ENCODE measurements at places on chromosomes 4 and X.
A peak's percentile ranks its signal among the peaks of the same experiment; 100 is the strongest.

DNA sequence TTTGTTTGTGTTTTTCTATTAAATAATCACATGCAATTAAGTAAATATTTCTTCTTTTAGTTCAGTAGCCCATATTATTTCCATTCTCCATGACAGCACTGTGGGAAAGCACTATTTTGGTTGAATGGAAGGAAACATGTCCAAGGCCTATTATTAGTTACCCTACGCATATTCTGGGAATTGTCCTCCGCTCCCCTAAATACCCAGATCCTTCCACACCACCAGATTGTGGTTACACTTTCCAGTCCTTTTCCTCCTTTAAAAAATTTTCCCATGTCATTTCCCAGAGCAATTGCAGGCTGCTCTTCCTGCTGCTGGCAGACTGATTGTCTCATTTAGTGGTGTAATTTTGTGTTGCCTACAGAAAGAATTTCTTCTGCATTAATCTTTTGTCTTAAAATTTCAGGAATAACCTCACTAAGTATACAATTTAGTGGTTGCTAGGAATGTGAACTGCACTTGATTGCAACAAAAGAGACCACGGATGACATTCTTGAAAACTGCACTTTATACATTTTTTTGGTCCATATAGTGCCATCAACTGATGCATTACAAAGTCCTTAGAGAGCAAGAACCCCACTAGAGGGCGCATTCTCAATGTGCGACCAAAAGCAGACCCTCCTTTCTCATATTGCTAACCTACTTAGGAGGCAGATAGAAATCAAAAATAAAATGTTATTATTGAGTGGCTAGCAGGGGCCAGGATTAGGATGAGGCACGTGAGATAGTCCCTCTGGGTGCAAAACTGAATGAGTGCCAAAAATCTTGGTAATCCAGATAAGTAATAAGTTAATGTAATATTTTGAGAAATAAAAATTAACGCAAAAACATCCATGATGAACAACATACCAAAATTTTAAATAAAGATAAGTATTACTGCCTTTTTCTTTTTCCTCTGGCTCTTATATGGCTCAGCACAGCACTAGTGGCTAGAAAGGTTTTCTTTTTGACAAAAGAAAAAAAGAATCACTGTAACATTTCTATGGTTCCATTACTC, 98.8 kb upstream of the IQCM start:
- H3K4me3 ChIP-seq, result no peak overlapping the region
- H3K27me3 ChIP-seq, result peaks cover 3% of the 10 kb centered on the region
- no peaks in the 10 kb centered on the region for H3K36me3 ChIP-seq
- H3K27ac ChIP-seq, result no peak overlapping the region
- no peak for DNase-seq

- no peaks in the 10 kb centered on the region for H3K27me3 ChIP-seq
- no peak for DNase-seq
- no peak overlapping the region for H3K4me3 ChIP-seq
- H3K36me3 ChIP-seq, result no peaks in the 10 kb centered on the region
- peaks cover 8% of the 10 kb centered on the region for H3K4me1 ChIP-seq
Observed at GRCh38 chr4:139167774-139168444, 9.1 kb downstream of the ELF2 start.

DNA sequence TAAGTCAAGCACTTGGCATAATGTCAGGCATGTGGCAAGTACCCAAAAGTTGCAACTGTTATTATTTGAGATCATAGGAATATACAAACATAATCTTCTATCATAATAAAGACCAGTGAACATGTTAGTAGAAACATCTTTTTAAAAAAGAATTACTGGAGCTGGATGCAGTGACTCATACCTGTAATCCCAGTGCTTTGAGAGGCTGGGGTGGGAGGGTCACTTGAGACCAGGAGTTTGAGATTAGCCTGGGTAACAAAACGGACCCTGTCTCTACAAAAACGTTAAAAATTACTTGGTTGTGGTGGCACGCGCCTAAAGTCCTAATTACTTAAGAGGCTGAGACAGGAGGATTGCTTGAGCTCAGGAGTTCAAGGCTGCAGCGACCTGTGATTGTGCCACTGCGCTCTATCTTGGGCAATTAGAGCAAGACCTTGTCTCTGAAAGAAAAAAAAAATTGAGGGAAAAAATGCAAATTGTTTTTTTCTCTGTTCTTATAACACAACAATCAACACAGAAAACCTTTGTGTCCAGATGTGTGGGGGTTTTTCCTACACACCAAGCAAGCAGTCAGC, 284.3 kb downstream of the ARHGAP10 start:
- H3K4me3 ChIP-seq, result no peak overlapping the region
- peaks cover 4% of the 10 kb centered on the region for H3K36me3 ChIP-seq
- no peaks in the 10 kb centered on the region for H3K27me3 ChIP-seq
- H3K4me1 ChIP-seq, result peaks cover 4% of the 10 kb centered on the region

- no peak overlapping the region for H3K4me3 ChIP-seq
- no peak overlapping the region for H3K27ac ChIP-seq
Observed at GRCh38 chr4:89162496-89162895, 51.2 kb downstream of the TIGD2 start.

DNA sequence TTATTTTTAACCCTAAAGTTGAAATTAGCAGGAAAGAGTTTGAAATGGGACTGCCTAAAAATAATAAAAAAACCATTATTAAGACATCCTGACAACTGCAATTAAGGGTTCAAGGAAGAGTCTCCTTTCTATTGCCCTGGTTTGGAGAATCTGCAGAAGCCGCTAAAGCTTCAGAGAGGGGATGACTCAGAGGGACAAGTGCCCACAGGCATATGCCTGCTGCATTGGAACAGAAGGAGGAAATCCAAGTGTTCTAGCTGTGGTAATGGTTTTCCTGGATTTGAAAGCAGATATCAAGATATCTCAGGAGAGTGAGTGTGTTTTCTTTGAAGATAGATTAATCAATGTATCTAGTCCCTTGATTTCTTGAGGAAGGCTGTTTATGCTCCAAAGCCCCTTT, 235.1 kb upstream of the TAPT1 start:
- no peaks in the 10 kb centered on the region for H3K36me3 ChIP-seq
- H3K4me1 ChIP-seq, result peaks cover 4% of the 10 kb centered on the region
- no peak overlapping the region for H3K4me3 ChIP-seq
- no peaks in the 10 kb centered on the region for H3K27me3 ChIP-seq
- H3K27ac ChIP-seq, result no peak overlapping the region

GRCh38 chr4:22343606-22344005, 172.3 kb downstream of the ADGRA3 start:
- H3K36me3 ChIP-seq, result peaks cover 3% of the 10 kb centered on the region
- H3K4me1 ChIP-seq, result no peaks in the 10 kb centered on the region
- DNase-seq, result no peak
- no peak overlapping the region for H3K4me3 ChIP-seq
- H3K27me3 ChIP-seq, result no peaks in the 10 kb centered on the region

DNA sequence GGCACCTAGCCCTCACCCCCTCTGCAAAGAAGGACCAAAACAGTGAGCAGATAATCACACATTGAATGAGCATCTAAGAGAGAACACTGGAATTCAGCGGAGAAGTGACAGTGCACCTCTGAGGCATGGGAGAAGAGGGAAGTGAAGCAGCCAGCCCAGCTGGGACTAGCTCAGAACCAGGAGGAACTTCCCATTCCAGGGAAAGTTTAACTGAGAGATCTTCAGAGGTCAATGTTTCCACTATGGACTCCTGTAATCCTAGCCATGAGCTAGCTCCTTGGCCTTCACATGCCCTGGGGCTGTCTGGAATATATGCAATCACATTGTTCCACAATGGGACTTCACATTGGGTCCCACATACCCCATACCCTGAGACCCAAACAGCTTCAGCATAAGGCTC, 24.4 kb downstream of the TLR6 start:
- no peak overlapping the region for H3K27ac ChIP-seq
- H3K4me1 ChIP-seq, result no peaks in the 10 kb centered on the region
- no peak for DNase-seq
- H3K36me3 ChIP-seq, result no peaks in the 10 kb centered on the region
- no peaks in the 10 kb centered on the region for H3K27me3 ChIP-seq

- H3K27me3 ChIP-seq, result no peaks in the 10 kb centered on the region
- H3K27ac ChIP-seq, result no peak overlapping the region
- no peak overlapping the region for H3K4me3 ChIP-seq
- no peaks in the 10 kb centered on the region for H3K36me3 ChIP-seq
Observed at GRCh38 chr4:62269918-62270317, 1069.8 kb downstream of the ADGRL3 start.

DNA sequence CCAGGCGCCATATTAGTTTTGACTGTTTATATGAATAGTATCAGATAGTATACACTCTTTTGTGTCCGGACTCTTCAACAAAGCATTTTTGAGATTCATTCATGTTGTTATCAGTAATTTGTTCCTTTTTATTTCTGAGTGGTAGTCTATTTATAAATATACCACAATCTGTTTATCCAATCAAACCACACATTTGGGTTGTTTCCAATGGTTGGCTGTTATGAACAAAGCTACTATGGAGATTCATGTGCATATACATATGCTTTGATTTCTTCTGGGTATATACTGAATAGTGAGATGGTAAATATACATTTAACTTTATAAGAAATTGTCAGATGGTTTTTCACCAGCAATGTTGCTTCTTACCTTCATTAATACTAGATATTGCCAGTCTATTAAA, 36.8 kb upstream of the TAPT1 start:
- H3K4me1 ChIP-seq, result no peaks in the 10 kb centered on the region
- no peaks in the 10 kb centered on the region for H3K27me3 ChIP-seq
- H3K27ac ChIP-seq, result no peak overlapping the region

DNA sequence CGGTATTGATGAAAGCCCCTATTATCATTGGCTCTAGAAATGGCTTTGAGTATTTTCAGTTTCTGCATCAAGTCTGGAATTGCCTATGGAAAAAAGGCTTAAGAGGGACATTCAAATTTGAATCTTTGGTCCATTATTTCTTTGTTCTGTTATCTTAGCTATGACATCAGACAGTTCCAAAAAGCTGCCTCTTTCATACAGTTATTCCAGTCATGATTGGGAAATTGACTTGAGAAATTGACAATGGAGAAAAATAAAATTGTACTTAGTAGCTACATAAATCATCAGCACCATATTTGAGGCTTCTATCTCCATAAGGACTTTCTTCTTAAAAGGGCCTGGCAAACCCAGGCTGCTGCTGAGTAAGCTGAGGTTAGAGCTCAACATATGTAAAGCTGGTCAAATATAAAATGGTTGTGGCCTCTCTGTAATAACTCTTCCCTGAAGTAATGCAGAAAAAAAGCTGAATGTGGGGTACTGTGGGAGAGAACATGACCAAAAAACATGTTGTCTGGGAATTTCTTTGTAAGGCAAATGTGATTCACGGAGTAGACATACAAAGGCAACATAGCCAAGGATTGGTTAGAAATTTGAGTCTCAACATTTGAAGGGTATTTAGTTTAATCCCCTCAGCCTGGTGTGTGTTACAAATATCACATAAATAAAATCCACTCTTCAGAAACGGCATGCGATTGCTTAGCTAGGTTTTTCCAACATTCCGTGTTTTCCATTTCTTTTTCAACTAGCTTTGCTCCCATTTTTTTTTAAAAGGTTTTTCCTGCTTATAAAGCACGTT, 100.9 kb downstream of the LNX1 start:
- no peaks in the 10 kb centered on the region for H3K36me3 ChIP-seq
- H3K4me1 ChIP-seq, result peaks cover 14% of the 10 kb centered on the region
- no peak for DNase-seq
- no peaks in the 10 kb centered on the region for H3K27me3 ChIP-seq
- no peak overlapping the region for H3K4me3 ChIP-seq

DNA sequence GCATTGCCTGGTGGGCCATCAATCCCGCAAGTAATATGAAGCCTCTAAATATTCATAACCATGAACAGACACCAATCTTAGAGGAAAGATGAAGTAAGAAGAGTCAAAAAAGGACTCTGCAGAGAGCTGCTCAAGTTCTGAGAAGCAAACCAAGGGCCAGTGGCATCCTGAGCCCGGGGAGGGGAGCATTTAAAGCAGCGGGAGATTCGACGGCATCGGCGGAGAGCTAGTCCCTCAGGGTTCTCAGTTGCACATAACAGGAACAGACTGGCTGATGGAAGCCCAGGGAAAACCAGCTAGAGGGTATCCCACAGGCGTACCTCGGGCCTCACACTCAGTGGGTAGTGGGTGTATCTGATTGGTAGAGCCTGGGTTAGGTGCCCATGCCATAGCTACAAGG, 4.9 kb upstream of the PNMA6E start:
- no peaks in the 10 kb centered on the region for H3K36me3 ChIP-seq
- DNase-seq, result no peak
- H3K27ac ChIP-seq, result no peak overlapping the region
- H3K4me1 ChIP-seq, result no peaks in the 10 kb centered on the region
- no peak overlapping the region for H3K4me3 ChIP-seq

DNA sequence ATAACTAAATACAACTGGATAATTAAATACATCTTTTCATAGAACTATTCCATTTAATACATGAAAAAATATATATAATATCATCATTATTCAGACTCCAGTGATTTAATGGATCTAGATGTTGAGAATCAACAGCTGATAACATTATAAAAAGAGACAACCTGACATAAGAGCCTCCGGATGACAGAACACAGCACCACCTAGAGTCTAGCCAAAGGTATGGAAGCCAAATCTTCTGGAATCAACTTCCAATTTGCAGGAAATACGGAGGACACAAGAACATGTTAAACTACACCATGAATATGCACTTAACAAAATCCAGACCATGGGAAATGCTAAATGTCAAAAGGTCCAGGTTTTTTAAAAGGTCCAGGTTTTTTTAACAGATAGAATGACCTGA, 55.0 kb downstream of the LRBA start:
- peaks cover 29% of the 10 kb centered on the region for H3K36me3 ChIP-seq
- H3K27me3 ChIP-seq, result no peaks in the 10 kb centered on the region
- no peak for DNase-seq
- H3K4me1 ChIP-seq, result no peaks in the 10 kb centered on the region

GRCh38 chrX:118116713-118117550, at the start of gene KLHL13:
Gene KLHL13 (minus strand): TSS chrX:118116810. CDS start chrX:118028473, 88,337 bp downstream.
- no peaks in the 10 kb centered on the region for H3K27me3 ChIP-seq
- H3K36me3 ChIP-seq, result no peaks in the 10 kb centered on the region
- peak within 1 kb of the TSS; percentile 13 for H3K27ac ChIP-seq
- H3K4me1 ChIP-seq, result peaks cover 8% of the 10 kb centered on the region

DNA sequence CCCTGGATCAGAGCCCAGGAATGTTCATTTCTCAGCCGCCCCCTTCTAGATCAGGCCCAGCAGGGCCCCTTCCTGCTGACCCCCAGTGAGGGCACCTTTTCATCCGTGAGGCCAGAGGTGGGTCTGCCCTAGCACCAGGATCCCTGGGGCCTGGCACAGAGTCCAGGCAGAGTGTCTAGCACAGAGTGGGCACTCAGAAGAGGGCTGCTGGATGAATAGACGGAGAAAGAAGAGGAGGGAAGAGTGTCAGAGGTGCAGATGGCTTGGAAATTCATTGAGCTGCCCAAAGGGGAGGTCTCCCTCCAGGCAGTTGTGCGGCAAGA, 106.5 kb downstream of the CPZ start:
- H3K27me3 ChIP-seq, result peaks cover 46% of the 10 kb centered on the region
- DNase-seq, result no peak
- no peaks in the 10 kb centered on the region for H3K36me3 ChIP-seq
- H3K4me3 ChIP-seq, result no peak overlapping the region

- H3K27me3 ChIP-seq, result peaks cover 12% of the 10 kb centered on the region
- peak overlapping the region; percentile 46 for H3K27ac ChIP-seq
- no peaks in the 10 kb centered on the region for H3K36me3 ChIP-seq
- DNase-seq, result no peak
- no peak overlapping the region for H3K4me3 ChIP-seq
Observed at GRCh38 chr4:6324999-6325787, 55.5 kb downstream of the WFS1 start.

Data from type B pancreatic cell (in vitro differentiated cells).